ENCODE measurements at places on chromosomes 6 and 20. TPM values are rescaled to one million over a fixed set of nuclear protein-coding genes. Genes with fewer than 3 reads are reported as not detected.

Gene RCAN2
- not detected for total RNA-seq

Gene NHSL1
- total RNA-seq = 0.75 TPM

Gene SAMD5
- not detected for total RNA-seq

- DNase-seq = no peak
Measured at GRCh38 chr20:6660441-6660840, 107.0 kb upstream of the BMP2 start.

- DNase-seq = no peak
Measured at GRCh38 chr6:153980171-153980570, 58.9 kb upstream of the OPRM1 start.

GRCh38 chr6:110902091-110902490 is 27.5 kb downstream of the AMD1 start:
- DNase-seq = no peak

GRCh38 chr20:38229376-38230252 is 30.9 kb downstream of the KIAA1755 start:
- no peak for DNase-seq

GRCh38 chr20:48944663-48945297 is 23.3 kb downstream of the ARFGEF2 start:
- no peak for DNase-seq

DNA sequence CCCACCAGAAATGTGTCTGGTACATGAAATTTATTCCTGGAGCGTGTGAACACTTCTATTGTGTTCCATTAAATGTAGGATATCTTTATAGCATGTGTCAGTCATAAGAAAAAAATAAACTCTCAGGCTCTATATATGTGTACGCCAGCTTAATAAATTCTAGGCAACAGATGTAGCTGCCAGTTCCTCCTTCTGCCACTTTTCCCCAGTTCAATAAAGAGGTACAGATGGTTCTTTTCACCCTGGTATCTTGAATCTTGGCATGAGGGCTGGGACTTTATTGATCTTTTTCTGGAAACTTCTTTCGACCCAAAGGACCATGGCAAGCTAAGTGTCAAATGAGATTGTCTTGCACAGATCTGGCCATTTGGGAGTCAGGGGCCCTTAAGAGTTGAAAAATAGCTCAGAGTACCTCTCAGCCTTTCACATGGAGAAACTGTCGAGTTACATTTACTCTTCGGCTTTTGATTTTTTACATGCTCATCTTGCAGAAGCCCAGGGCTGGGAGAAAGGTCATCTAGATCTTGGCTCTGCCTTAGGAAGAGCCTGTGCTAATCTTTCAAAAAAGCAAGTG is 240.9 kb downstream of the DOK5 start:
- no peak for DNase-seq

DNA sequence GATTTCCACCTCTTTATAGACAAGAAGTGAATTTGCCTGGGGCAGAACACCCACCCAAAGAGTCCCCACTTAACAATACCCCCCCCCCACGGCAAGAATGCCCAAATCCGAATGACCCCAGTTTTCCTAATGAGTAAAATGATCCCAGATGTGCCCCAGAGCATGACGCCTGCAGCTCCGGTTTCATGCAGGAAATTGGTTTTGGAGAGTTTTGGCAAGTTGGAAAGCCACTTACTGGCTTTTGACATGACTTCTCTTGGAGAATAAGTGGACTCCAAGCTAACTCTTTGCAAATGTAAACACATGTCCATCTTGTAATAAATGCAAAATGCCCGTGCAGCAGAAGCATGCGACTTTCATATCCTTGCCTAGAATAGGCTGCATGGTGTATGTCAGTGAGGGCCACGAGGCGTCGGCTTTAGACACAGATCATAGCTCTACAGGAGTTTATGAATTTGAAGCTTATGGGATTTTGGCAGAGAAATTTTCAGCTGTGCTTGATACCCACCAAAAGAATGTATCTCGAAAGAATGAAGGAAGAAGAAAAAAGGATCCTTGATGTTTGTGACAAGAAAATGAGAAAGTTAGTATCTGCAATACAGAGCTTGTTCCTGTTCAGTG is 24.2 kb downstream of the EDN3 start:
- no peak for DNase-seq

DNA sequence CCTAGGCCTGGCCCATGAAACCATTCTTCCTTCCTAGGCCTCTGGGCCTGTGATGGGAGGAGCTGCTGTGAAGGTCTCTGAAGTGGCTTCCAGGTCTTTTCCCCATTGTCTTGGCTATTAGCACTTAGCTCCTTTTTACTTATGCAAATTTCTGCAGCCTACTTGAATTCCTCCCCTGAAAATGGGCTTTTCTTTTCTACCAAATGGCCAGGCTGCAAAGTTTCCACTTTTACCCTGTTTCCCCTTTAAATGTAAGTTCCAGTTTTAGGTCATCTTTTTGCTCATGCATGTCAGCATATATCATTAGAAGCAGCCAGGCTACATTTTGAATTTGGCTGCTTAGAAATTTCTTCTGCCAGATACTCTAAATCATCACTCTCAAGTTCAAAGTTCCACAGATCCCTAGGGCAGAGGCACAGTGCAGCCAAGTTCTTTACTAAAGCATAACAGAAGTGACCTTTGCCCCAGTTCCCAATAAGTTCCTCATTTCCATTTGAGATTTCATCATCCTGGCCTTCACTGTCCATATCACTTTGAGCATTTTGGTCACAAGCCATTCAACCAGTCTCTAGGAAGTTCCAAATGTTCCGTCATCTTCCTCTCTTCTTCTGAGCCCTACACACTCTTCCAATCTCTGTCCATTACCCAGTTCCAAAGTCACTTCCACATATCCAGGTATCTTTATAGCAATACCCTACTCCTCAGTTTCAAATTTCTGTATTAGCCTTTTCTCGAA is 71.9 kb downstream of the TBC1D7 start:
- DNase-seq = no peak

GRCh38 chr20:52446421-52447224 is 255.0 kb upstream of the ZFP64 start:
- no peak for DNase-seq

DNA sequence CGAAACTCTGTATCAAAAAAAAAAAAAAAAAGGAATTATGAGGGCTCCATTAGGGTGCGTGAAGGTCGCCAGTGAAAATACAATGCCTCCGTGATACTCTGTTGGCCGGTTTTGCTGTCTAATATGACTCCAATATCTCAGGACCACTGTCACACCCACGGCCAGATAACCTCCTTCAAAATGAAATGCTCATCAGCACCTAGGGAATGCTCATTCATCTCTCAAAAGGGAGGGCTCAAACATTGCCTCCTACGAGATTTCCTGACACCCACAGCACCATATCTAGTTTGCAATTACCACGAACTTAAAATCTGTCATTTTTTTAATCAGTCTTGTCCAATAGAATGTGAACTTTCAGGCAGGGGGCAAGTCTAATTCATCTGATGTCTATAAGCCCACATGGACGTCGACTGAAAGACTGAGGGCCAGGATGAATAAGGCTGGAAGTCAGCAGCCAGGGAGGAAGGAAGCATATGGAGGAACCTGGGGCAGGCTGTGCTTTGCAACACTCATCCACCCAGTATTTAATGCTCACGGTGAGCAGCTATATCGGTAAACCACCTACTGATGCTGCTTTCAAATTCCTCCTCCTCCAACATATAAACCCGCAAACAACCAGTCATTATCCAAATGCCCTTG is 42.8 kb downstream of the MAP3K5 start:
- DNase-seq = no peak

Measured in natural killer cell (primary cell).